ENCODE measurements at places on chromosomes 7 and 10.

GRCh38 chr10:104707602-104708459 lies 66.7 kb downstream of the SORCS3 start:
- DNase-seq, result no peak

GRCh38 chr10:30366351-30366750 lies 17.3 kb upstream of the MTPAP start:
- no peak for DNase-seq

- no peak for DNase-seq
Observed at GRCh38 chr7:139845443-139845805, 16.4 kb downstream of the TBXAS1 start.

DNA sequence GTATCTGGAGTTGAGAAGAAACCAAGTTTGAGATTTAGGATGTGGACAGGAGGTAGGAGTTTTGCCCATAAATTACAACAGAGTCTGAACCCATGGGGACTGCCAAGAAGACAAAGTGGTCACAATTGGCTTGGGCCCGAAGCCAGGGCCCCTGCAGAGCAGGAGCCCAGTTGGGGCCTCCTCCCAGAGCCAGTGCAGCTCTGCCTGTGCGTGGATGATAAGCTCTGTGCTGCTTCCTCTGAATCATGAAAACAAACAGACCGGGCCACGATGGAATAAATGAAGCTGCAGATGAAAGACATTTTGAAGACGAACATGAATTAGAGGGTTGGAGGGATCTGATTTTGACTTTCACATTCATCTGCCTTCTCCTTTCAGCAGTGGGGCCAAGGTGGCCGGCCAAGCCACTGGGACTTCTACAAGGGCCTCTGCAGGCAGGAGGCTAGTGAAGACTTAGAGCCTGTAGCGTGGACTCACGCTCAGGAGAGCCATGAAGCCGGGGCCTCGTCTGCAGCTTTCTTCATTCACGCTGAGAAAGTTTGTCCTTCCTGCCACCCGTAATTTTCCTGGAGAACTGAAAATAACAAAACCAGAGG lies 156.8 kb upstream of the LYZL1 start:
- no peak for DNase-seq

DNA sequence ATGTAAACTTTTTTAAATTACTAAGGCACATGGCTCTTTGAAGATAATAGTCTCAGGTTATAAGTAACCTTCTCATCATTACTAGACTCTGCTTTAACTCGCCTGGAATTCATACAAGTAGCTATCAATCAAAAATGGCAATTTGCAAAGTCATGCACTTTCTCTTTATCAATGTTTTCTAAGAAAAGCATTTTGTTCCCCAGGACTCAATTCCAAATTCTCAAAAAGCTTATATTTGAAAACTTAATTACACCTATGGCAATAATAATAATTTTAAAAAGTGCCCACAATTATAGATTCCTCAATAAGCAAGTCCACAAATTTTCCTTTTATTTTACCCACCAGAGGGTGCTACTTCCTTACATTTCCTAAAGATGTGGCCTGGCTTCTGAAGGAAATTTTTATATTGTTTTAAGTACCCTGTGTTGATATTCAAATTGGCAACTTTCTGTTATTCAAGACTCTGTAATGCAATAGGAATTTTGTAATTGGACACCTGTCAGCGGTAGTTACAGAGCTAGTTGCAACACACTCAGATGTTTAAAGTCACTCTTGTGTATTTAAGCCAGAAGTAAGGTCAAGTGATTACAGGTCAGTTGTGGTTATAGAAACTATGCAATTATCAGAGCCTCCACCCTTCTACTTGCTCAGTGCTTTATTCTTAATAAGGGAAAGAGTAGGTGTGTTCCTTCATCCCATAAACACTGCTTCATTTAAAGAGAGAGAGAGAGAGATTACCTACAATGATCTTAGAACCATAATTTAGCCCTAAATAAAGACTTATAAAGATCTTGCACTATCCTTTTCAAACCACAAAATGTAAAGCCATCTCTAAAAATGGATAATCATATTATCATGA lies 47.1 kb upstream of the HYAL4 start:
- DNase-seq, result no peak

DNA sequence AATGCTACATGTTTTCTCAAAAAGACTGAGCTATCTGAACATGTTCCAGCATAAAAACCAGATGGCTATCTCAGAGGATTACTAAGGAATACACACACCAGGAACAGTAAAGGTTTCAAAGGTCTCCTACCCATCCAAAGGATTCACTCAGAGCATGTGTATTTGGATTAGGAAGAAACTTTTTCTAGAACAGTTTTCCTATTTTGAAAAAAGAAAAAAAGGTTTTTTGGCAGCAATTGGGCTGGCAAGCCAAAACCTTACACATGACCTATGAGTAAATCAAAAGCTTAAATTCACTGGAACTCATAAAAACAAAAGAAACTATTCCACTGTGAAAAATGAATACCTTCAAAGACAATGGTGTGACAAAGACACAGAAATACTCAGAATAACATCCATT lies 9.6 kb downstream of the TPK1 start:
- no peak for DNase-seq

Measured in GM19239 (cell line).